Ureter (tissue), 1 donor: ENCODE measurements at places on chromosomes 11 and 22.

DNA sequence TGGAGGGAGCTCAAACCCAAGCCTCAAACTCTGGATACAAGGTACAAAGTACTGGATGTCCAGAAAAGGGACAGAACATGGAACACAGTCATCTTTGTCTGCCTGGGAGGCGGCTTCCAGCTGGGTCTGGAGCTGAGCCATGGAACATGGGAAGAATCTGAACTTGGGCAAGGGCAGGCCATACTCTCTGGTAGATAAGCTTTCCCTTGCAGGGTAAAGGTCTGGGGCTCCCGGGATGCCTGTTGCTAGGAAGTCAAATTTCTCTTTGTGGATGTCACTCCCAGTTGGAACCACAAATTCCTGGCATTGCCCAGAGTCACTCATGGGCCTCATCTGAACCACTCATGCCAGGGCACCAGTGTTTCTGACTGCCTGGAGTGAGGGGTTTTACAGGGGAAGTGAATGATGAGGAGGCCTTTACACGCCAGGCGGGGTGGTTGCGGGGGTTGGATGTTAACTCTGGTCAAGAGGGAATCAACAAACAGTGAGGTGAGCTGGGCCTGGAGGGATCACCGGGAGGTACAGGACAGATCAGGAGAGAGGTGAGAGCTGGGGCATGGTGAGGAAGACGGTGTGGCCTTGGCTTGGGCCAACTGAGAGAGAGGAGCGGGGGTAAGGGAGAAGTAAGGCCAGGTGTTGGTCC, 5.7 kb downstream of the FTH1 start:
- DNase-seq, result peak; percentile 45

- DNase-seq, result no peak
Observed at GRCh38 chr11:86477495-86478155, 102.9 kb downstream of the CCDC81 start.

- no peak for DNase-seq
Observed at GRCh38 chr11:62461740-62462507, 43.1 kb downstream of the SCGB1A1 start.

DNA sequence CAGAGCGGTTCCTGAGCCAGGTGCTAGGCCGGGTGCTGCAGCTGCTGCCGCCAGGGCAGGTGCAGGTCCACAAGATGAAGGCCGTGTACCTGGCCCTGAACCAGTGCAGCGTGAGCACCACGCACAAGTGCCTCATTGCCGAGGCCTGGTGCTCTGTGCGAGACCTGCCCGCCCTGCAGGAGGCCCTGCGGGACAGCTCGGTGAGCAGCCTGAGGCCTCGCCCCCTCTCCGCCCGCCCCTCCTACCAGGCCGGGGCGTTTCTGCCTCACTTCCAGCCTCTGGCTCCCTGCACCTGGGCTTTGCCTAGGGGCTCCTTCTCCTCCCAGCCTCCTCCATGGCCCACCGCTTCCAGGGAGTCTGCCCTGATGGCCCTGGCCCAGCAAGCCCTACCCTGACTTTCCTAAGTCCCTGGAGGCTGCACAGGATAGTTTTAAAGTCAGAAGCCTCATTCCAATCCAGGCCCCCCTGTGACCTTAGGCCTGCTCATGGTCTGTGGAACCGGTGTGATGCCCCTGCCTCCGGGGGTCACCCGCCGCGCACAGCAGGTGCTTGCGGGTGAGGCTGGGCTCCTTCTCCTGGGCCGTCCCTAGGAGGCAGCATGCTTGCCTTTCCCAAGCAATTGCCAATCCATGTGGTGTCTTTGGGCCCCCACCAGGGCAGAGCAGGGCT, 5.5 kb downstream of the TCIRG1 start:
- no peak for DNase-seq

DNA sequence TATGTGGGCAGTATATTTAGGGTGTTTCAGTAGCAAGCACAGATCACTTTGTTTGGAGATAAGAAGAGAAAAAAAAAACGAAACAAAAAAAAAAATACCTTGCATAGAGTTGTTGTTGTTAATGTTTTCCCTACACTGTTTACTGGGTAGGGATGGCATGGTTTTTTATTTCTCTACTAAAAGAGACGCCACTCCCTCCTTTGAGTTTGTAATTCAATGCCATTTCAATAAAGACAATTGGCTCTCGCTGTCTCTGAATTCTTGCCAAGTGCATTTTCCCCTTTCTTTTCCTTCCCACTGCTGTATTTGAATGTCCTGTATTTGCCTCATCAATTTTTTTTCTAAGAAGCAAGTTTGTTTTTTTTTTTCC, 213.9 kb upstream of the UBASH3B start:
- DNase-seq, result no peak

DNA sequence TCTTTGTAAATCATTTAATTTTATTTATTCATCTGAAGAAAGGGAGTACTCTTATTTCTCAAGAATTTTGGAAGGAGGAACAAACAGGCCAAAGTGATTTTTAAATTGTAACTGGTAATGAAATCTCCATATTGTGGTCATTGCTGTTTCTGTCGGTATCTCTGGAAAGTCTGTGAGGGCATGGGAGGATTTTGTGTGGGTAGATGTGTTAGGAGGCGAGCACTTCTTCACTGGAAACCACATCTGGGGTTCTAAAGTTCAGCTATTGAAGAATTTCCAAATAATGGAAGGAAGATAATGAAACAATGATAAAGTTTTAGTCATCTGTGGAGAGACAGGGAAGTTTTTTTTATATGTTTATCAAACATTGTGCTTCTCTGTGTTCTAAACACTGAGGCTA, 6.6 kb downstream of the TRIM34 start:
- no peak for DNase-seq

DNA sequence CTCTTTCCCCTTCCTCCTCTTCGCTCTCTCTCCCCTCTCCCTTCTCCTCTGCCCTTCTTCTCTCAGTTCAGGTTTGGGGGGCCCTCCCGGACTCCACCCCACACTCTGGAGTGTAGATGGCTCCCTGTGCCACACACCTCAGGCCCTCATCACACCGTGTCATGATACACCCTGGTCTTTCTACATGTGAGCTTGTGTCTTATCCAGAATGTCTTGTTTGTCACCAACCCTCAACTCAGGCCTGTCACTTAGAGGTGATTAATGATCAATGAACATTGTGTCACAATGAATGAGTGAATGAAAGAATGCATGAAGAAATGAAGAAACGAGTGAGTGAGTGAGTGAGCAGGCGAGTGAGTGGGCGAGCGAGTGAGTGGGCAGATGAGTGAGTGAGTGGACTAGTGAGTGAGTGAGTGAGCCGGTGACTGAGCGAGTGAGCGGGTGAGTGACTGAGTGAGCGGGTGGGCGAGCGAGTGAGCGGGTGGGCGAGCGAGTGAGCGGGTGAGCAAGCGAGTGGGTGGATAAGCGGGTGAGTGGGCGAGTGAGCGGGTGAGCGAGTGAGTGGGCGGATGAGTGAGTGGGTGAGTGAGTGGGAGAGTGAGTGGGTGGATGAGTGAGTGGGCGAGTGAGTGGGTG, 33.8 kb downstream of the CAPN1 start:
- no peak for DNase-seq

- DNase-seq, result no peak
Observed at GRCh38 chr11:62627713-62628112, 5.9 kb upstream of the B3GAT3 start.

DNA sequence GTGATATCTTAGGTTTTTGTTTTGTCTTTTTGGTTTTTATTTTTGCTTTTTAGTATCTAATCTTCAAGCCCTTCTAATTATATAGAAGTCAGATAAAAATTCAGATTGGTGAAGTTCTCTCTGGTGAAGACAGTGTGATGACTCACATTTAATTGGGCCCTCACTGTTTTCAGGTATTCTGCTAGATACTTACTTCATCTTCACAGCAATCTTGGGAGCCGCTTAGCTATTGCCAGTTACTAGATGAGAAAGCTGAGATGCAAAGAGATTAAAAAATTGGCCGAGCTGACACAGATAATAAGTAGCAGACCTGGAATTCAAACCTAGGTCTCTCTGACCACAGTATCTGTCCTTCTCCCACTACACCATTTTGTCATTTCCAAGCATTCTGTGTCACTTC, 75.0 kb downstream of the PPP2R1B start:
- no peak for DNase-seq

DNA sequence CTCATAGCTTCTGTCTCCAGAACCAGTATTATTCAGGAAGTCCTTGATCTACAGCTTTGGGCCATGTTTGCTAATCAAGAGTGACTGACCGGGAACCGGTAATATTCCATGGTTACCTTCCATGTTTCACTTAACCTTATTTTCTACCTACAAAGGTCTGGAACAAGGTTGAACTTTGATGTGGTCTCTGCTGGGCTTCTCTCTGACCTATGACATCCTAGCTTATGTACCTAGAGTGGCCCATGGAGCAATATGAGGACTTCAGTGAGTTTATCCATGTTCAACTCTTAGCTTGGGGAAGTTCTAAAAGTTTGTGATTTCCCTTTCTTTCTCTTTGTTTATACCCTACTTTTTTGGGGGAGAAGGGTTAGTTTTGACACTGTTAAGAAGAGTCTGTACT, 33.2 kb downstream of the CCDC90B start:
- no peak for DNase-seq

DNA sequence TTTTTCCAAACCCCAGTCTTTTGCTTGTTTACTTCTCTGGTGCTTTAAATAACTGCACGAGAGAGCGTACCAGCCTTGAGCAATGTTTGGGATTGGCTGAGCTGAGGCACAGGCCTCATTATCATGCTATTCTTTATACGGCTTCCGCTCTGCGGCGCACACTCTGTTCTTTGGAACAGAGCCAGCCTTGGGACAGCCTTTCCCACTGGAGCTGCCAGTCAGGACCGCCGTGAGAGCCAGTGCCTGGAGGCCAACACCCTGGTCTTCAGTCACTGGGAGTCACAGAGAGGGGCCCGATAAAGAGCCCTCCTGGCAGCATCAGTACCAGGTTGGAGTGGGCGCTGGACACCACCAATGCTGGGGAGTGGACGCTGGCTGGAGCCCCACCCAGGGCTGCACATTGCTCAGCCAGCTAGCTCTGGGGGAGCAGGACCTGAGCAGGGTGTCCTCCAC, 125.6 kb downstream of the BCR start:
- peak; percentile 72 for DNase-seq
